ENCODE measurements at places on chromosomes 5 and 9.

- peak; percentile 65 for DNase-seq
These were observed 11.1 kb downstream of the WDR5 start for GRCh38 chr9:134146774-134147493.

DNA sequence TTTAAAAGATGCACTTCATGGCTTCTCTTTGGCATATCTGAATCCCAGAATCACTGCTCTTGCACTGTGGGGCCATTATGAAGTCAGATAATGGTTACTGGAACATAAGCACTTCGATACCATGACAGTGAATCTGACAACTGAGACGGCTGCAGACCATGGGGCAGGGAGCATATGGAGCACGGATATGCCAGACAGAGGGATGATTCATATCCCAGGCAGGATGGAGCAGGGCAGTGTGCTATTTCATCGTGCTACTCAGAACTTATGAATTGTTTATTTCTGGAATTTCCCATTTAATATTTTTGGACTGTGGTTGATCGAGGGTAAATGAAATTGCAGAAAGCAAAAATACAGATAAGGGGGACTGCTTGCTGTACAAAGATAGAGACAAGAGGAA, 145.0 kb downstream of the EGFLAM start:
- DNase-seq: peak; percentile 45

- DNase-seq: no peak
These were observed 7.0 kb downstream of the NOXA1 start for GRCh38 chr9:137429974-137430722.

DNA sequence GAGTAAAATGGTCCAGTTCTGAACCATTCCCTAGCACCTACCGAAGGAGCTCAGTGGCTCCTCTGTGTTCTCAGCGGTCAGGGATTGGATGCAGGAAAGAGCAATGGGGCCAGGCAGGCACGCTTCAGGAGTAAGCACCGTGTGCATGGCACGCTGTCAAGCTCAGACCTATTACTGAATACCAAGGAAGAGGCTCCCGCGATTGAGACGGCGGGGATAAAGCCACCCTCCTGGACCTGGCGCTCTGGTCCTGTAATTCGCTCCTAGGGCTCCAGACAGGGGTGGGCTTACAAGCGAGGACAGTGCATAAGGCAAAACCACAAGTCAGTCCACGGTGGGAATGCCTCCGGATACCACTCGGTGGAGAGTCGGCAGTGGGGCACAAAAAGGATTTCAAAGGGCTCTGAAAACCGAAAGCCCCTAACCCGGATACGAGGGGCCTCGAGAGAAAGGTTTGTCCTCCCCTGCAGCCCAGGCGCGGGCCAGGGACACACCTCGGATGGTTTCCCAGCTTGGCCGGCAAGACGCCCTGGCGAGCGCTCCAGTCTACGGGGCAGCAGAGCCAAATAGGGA, 988 bp downstream of the OXCT1 start:
- peak; percentile 57 for DNase-seq

GRCh38 chr5:133298447-133298846, 246.6 kb downstream of the HSPA4 start:
- DNase-seq: no peak

GRCh38 chr5:82332886-82333615, 54.9 kb upstream of the RPS23 start:
- DNase-seq: no peak

DNA sequence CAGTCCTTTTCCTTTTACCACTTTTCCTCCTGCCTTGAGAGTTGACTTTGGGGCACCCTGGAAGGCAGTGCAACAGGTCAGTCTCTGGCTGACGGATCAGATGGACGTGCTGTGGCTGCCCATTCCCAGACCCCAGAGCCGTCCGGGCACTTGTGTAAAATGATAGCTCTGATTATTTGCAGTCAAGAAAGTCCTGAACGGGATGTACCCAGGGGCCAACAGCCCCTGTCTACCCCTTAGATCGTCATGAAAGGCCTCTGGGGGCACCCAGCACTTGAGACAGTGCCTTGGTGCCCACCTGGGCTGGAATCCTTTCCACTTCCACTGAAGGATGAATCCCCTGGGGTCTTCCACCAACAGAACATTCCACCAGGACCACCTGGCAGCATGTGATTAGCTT, 17.7 kb upstream of the ANGPTL2 start:
- DNase-seq: no peak

DNA sequence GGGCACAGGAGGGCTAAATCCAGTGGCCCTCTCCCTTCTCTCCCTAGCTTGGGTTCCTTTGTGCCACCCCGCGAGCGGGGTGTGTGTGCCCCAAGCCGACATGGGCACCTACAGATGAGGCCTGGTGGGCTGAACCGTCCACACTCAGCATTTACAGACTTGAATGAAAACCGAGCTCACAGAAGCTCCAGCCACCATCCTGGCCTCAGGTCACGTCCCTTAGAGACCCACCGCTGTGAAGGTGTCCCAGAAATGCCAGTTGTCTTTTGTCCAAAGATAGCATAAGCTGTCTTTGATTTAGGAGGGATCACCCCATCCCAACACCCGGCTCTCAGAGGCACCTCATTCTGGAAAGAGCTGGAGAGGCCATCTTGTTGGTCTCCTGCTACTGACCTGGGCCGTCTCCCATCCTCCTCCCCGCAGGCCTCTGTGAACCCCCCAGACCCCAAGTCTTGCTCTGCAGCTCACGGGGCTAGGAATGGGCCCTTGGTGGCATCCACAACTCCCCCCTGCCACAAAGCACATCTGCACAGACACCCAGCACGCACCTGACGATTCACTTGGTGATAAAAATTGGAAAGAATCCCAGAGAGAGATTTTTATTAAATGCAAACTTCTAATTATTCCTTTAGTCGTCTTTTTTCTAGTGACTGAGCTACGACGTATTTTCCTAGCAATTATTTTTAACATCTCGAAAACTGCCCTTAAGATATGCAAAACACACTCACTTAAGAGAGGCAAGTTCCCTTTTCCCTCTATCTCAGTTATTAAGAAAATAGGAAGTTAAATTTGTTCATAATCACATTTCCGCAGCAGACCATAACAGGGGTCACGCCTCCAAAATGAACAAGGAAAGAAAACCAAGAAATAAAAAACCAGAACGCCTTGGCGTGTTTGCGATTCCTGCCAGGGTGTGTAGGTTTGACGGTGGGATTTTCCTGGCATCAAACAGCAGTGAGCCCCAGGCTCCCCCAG, 80.5 kb upstream of the LMX1B start:
- no peak for DNase-seq

GRCh38 chr5:138722544-138723177, 30.6 kb upstream of the CTNNA1 start:
- peak; percentile 11 for DNase-seq

DNA sequence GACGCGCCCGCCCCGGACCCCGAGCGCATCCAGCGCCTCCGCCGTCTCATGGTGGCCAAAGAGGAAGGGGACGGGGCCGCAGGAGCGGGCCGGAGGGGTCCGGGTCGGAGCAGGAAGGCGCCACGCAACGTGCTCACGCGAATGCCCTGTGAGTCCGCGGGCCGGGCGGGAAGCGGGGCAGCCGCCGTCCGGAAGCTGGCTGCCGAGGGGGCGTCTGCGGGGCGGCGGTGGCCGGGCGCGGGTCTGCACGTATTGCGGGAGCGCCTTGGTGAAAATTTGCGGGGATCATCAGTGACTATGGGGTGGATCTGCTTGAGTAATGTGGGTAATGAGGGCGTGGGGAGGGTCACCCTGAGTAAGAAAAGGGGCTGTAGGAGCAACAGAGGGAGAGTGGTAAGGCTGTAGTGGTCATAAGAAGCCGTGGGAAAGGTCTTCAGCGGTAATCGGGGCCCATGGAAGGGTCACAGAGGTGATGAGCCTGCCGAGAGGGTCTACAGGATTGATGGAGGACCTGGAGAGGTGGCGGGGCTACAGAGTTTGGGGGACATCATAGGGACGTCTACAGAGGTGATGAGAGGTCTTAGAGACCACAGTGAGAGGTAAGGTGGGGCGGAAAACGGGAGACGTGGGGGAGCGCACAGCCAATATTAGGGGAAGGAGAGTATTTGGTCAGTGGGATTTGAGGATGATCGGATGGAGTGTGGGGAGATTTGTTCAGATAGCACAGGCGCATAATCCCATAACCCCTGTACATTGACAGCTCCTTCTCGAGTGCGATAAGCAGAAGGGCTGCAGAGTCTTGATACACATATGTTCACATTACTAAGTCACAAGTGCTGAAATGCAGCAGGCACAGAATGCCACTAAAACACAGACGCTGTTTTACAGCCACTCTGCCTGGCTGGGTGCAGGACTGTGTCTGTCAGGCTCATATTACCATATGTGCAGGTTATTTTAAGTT, 819 bp downstream of the LSM11 start:
- DNase-seq: peak; percentile 65

DNA sequence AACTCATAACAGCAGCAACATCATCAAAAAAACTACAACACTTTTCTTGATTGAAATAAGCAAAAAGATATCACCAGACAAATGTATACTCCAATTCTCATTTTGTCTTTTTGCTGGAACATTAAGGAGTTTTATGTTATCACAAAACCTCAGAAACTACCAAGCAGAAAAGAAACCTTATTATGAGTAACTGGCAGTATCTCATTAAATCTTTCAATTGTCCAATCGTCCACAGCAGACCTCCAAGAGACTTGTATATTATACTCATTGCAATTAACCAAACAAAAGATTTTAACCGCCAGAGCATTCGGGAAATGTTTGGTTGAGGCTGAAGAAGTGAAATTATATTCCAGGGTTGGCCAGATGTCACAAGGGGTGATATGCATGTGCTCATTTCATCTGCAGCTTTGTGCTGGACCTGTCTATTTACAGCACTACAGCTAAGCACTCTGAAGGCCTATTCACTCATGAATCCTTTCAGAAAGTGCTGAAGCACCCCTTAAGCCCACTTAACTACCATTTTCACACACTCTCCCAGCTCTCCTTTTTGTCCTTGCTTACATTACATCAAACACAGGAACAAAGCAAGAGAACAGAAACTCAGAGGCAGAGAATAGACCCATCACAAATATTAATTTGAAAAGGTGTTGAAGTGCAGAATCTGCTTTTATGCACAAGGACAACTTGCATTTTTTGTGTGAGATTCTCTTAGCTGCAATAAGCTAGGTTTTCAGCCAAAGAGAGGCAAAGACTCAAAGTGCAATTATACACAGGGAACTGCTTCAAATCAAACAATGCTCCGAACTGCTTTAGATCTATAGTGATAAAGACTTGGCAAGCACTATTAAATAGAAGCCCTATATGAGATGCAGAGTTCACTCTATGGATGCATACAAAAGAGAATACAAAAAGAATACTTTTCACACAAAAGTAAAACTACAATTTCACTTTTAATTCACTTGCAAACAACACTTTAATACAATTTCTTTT, 150.4 kb upstream of the POU5F2 start:
- DNase-seq: peak; percentile 86

GRCh38 chr9:6973089-6973488, 215.3 kb downstream of the KDM4C start:
- DNase-seq: no peak

- no peak for DNase-seq
These were observed 6.1 kb downstream of the VAV2 start for GRCh38 chr9:133986061-133986460.

GRCh38 chr5:107887166-107887943, 216.6 kb upstream of the EFNA5 start:
- no peak for DNase-seq

Measured in NCI-H524 (cell line).